ENCODE measurements at places on chromosomes 7 and 10. TPM values are rescaled to one million over a fixed set of nuclear protein-coding genes. Genes with fewer than 3 reads are reported as not detected.

GRCh38 chr7:158150234-158150633, 437.4 kb downstream of the PTPRN2 start:
- no peak overlapping the region for H3K27ac ChIP-seq
- H3K36me3 ChIP-seq = no peaks in the 10 kb centered on the region
- no peak overlapping the region for H3K4me3 ChIP-seq
- no peak for DNase-seq
- H3K4me1 ChIP-seq = no peaks in the 10 kb centered on the region

- no peaks in the 10 kb centered on the region for H3K4me1 ChIP-seq
- no peak overlapping the region for H3K27ac ChIP-seq
- no peak overlapping the region for H3K4me3 ChIP-seq
- H3K27me3 ChIP-seq = no peaks in the 10 kb centered on the region
- no peaks in the 10 kb centered on the region for H3K36me3 ChIP-seq
- DNase-seq = no peak
These were observed 90.9 kb upstream of the STK17A start for GRCh38 chr7:43491984-43492383.

DNA sequence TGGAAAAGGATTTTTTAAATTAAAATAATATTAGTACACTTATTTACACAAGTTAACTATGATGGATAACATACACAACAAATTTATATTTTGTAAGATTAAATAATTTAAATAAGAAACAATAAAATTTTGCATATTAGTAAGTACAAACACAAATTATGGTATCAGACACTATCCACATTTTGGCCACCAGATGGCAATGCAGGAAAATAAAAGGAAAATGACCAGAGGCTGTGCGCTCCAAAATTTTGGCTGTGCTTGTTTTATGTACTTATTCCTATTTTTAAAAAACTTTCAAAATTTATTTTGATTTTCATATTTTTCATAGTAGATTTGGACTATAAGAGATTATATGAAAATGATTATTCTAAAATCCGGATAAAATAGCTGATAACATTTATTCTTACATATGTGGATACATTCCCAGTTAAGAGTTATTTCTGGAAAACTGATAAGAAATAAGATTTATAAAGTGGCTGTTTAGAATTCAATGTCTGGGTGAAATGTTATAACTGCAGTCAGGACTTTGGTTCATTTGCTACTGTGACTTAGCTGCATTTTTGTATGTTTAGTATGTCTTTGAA, 274.7 kb upstream of the HGF start:
- H3K27me3 ChIP-seq = no peaks in the 10 kb centered on the region
- no peaks in the 10 kb centered on the region for H3K4me1 ChIP-seq
- H3K27ac ChIP-seq = no peak overlapping the region
- peak; percentile 40 for DNase-seq
- no peak overlapping the region for H3K4me3 ChIP-seq
- H3K36me3 ChIP-seq = no peaks in the 10 kb centered on the region

DNA sequence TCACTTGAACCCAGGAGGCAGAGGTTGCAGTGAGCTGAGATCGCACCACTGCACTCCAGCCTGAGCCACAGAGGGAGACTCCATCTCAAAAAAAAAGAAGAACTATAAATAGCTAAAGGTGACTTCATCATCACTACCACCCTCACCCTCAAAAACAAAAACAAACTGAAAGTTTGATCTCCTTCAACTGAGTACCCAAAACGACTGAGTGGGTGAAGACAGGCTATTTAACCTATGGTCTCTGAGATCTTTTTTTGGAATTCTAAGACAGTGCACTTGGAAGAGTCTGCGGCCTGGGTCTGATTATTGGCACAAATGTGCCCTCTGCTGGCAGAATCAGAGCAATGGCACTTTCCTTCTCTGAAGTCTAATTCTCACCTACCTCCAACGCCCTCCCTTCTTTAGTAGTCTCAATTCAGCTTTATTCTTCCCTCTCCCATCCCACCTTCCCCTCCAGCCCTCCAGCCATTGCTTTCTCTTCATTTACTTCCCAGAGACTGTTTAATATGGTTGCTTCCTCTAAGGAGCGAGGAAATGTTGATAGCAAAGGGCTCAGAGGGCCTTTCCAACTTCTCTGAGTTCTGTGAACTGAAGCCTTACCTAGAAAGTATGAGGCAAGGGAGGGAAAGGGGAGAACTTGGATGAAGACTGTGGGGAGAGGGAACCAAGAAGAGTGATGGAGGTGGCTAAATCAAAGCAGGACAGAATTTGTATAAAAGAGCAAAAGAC, 2.9 kb upstream of the MYOZ1 start:
- no peak overlapping the region for H3K27ac ChIP-seq
- peaks cover 5% of the 10 kb centered on the region for H3K4me1 ChIP-seq
- no peaks in the 10 kb centered on the region for H3K36me3 ChIP-seq
- no peak overlapping the region for H3K4me3 ChIP-seq
- DNase-seq = peak; percentile 45

DNA sequence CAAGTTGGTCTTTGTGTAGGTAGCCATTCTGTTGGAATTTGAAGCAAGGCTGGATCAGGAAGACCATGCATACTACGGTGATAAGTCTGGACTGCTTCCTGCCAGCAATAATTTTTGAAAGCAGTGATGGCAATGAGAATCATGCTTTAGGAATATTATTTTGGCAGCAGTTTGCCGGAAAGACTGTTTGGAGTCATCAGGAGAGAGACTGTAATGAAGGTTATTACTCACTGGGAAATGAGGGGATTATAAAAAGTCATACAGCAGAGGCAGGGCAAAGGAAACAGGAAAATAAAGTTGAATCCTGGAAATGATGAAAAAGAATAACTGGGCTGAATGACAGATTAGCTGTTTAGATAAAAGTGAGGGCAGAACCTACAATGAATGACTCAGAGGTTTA, 1136.8 kb upstream of the AUTS2 start:
- no peaks in the 10 kb centered on the region for H3K4me1 ChIP-seq
- no peaks in the 10 kb centered on the region for H3K36me3 ChIP-seq
- no peaks in the 10 kb centered on the region for H3K27me3 ChIP-seq
- H3K4me3 ChIP-seq = no peak overlapping the region
- H3K27ac ChIP-seq = no peak overlapping the region
- no peak for DNase-seq

- no peak overlapping the region for H3K4me3 ChIP-seq
- DNase-seq = no peak
- peaks cover 7% of the 10 kb centered on the region for H3K4me1 ChIP-seq
- H3K27ac ChIP-seq = peak overlapping the region; percentile 31
- H3K36me3 ChIP-seq = no peaks in the 10 kb centered on the region
These were observed 54.6 kb downstream of the CPVL start for GRCh38 chr7:29091715-29092114.

DNA sequence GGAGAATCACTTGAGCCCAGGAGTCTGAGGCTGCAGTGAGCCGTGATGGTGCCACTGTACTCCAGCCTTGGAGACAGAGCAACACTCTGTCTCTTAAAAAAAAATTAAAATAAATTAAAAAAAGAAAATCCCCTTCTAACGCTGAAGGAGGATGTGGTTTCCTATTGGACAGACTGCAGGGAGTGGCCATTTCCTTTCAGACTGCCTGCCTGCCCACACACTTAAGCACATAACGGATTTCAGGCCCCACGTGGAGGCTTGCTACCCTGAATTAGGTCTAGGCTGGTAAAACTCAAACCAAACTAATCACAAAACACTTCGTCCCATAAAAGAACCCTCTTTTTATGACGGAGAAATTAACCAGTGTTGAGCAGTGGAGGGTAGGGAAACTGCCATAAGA, 34.0 kb downstream of the GATA3 start:
- H3K36me3 ChIP-seq = no peaks in the 10 kb centered on the region
- H3K27ac ChIP-seq = no peak overlapping the region
- H3K27me3 ChIP-seq = no peaks in the 10 kb centered on the region
- no peaks in the 10 kb centered on the region for H3K4me1 ChIP-seq
- no peak overlapping the region for H3K4me3 ChIP-seq

DNA sequence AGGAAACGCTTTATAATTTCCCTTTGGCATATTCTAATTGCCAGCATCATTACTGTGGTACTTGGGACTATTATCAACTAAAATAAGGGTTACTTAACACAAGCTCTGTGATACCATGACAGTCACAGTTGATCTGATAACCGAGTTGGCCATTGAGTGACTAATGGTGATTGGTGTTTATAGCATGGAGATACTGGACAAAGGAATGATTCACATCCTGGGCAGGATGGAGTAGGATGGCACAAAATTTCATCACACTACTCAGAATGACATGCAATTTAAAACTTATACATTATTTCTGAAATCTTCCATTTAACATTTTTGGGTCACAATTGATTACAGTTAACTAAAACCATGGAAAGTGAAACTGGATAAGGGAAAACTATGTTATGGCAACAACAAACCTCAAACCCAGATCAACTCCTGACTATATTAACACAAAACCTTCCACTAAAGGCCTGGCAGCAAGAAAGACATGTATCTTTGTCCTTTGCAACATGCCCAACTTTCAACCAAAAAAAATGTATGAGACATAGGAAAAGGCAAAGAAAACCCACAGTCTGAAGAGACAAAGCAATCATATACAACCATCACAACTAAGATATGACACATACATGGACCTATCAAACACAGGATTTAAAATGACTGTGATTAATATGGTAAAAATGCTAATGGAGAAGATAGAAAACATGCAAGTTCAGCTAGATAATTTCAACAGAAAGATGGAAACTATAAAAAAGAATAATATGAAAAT, 208.5 kb upstream of the NRP1 start:
- no peaks in the 10 kb centered on the region for H3K36me3 ChIP-seq
- H3K4me3 ChIP-seq = no peak overlapping the region
- no peak overlapping the region for H3K27ac ChIP-seq
- no peaks in the 10 kb centered on the region for H3K27me3 ChIP-seq
- no peak for DNase-seq

GRCh38 chr10:81730891-81731290, 144.1 kb upstream of the NRG3 start:
- no peak for DNase-seq
- no peaks in the 10 kb centered on the region for H3K36me3 ChIP-seq
- no peak overlapping the region for H3K4me3 ChIP-seq
- H3K27me3 ChIP-seq = no peaks in the 10 kb centered on the region

- no peak for DNase-seq
- H3K4me3 ChIP-seq = no peak overlapping the region
- H3K4me1 ChIP-seq = no peaks in the 10 kb centered on the region
- H3K27ac ChIP-seq = no peak overlapping the region
- no peaks in the 10 kb centered on the region for H3K36me3 ChIP-seq
- H3K27me3 ChIP-seq = no peaks in the 10 kb centered on the region
These were observed 559.8 kb downstream of the ZWINT start for GRCh38 chr10:55801353-55801661.

- H3K4me3 ChIP-seq = no peak overlapping the region
- no peaks in the 10 kb centered on the region for H3K4me1 ChIP-seq
- no peak overlapping the region for H3K27ac ChIP-seq
- H3K27me3 ChIP-seq = no peaks in the 10 kb centered on the region
- DNase-seq = no peak
These were observed 1035.1 kb downstream of the CNTNAP2 start for GRCh38 chr7:147151661-147152060.

DNA sequence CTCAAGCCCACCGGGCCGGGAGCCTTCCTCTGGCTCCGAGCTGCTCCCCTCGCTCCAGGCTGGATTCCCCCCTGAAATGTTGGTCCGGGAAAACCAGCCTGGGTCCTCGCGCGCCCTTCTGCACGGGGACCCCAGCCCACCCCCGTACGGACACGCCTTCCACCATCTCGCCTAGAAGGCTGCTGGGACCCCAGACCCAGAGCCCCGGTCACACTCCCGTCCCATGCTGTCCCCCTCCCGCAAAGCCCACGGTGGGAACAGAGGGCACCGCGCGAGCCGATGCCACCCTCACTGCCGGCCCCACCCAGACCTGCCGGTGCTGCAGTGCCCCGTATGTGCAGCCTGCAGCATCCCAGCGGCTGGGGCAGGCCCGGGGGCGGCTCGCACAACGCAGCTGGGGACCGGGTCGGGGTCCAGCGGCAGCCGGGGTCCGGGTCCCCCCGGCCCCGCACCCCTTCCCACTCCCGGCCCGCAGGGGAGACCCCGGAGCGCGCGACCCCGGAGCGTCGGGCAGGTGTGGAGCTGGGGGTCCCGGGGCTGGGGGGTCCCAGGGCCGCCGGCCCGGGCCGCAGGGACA, 871 bp downstream of the SPOCK2 start:
- no peak for DNase-seq
- no peaks in the 10 kb centered on the region for H3K36me3 ChIP-seq
- peak overlapping the region; percentile 25 for H3K4me3 ChIP-seq
- H3K27ac ChIP-seq = no peak overlapping the region
- H3K27me3 ChIP-seq = no peaks in the 10 kb centered on the region
- H3K4me1 ChIP-seq = peaks cover 7% of the 10 kb centered on the region

- no peaks in the 10 kb centered on the region for H3K36me3 ChIP-seq
- H3K27me3 ChIP-seq = no peaks in the 10 kb centered on the region
- DNase-seq = no peak
- no peak overlapping the region for H3K4me3 ChIP-seq
- peaks cover 5% of the 10 kb centered on the region for H3K4me1 ChIP-seq
These were observed 110.4 kb downstream of the RNF216 start for GRCh38 chr7:5671046-5671445.

- no peaks in the 10 kb centered on the region for H3K4me1 ChIP-seq
- H3K27me3 ChIP-seq = no peaks in the 10 kb centered on the region
- no peak overlapping the region for H3K27ac ChIP-seq
- no peak overlapping the region for H3K4me3 ChIP-seq
These were observed 176.2 kb downstream of the CCDC3 start for GRCh38 chr10:12825260-12825849.

DNA sequence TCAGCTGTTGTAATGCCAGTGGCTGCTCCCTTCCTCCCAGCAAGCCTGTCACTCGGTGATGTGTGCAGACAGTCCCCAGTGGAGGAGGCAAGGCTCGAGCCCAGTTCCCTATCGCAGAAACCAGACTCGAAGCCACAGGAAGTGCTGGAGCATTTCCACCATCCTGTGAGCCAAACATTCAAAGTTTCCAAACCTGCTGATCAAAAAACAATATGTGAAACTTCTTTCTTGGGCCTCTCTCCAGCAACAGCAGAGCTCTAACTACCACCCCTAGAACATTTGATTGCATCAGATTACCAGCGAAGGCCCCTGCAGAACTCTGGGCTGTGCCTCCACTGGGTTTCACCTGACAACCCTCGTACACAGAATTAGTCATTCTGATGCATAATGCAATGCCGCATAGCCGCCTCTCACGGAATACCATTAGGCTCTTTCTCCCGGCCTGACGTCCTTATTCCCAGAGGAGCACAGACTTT, 94.0 kb downstream of the ELMO1 start:
- no peak overlapping the region for H3K4me3 ChIP-seq
- no peaks in the 10 kb centered on the region for H3K36me3 ChIP-seq

DNA sequence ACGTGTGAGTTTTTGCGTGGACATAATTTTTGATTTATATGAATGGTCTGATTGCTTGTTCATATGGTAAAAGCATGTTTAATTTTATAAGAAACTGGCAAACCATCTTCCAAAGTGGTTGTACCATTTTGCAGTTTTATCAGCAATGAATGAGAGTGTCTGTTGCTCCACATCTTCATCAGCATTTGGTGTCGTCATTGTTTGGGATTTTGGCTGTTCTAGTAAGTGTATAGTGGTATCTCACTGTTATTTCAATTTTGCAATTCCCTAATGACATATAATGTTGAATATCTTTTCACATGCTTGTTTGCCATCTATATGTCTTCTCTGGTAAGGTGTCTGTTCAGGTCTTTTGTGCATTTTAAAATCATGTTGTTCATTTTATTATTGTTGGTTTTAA, 13.2 kb upstream of the PLCE1 start:
- no peaks in the 10 kb centered on the region for H3K36me3 ChIP-seq
- H3K4me3 ChIP-seq = no peak overlapping the region
- DNase-seq = no peak
- no peaks in the 10 kb centered on the region for H3K27me3 ChIP-seq
- H3K4me1 ChIP-seq = no peaks in the 10 kb centered on the region

Gene SPDYE1
- total RNA-seq = not detected

Gene SSC4D
- total RNA-seq = not detected

Gene GPC2
- 1.7 TPM for total RNA-seq

All from prostate gland (tissue), 2 donors.